ENCODE measurements at places on chromosomes 6 and 20.

DNA sequence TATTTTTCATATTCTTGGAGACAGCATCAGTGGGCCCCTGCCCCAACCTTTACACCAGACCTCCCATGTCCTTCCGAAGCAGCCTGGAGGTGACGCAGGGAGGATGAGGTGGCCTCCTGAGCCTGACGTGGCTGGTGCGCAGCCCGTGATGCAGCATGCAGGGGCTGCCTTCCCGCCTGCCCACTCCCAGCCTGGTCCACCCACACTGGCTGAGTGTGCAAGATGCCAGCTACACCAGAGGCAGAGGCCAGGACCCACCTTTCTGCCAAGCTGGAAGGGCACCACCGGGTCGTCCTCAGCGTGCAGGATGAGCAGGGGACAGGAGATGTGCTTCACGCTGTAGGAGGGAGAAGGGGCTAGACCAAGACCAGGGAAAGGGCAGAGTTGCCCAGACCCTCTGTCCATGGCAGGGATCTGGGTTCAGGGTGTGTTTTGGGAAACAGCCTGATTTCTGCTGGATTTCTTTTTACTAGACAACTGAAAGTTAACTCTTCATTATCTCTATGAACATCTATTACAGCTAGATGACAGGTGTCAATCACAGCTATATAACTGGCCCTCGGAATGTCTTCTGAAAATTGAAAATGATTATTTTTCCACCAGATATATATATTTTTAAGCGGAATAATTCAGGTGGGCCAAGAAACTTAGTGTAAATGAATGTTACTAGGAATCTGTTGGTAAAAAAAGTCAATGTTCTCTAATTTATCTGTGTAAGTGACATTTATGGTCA is 55.6 kb downstream of the PYGB start:
- no peak for DNase-seq

DNA sequence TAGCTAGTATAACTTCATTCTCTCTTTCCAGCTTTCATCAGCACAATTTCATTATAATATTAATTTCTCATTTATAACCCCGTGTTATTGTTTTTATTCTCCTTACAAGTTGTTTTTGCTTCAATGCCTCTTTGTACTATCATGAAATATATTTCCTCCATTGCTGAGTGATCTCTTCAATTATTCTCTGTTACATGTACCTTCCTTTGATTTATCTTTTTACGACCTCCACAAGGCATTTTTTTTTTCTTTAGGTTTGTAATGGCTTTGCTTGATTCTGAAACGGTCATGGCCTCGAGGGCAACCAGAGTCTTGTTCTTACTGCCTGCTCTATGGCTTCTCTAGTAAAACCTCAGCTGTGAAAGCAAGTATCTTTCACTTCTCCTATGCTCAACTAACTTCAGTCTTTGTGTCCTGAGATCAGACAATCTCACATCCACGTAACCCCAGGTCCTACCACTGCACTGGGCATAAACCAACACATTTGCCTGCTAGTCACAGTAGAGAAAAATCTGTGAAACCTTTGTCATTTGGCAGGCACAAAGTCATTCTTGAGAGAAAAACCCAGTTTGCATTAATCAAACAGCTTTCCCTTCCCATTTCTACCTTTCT is 119.9 kb downstream of the UST start:
- DNase-seq, result no peak

- DNase-seq, result no peak
Observed at GRCh38 chr6:113281014-113281413, 576.1 kb upstream of the MARCKS start.

DNA sequence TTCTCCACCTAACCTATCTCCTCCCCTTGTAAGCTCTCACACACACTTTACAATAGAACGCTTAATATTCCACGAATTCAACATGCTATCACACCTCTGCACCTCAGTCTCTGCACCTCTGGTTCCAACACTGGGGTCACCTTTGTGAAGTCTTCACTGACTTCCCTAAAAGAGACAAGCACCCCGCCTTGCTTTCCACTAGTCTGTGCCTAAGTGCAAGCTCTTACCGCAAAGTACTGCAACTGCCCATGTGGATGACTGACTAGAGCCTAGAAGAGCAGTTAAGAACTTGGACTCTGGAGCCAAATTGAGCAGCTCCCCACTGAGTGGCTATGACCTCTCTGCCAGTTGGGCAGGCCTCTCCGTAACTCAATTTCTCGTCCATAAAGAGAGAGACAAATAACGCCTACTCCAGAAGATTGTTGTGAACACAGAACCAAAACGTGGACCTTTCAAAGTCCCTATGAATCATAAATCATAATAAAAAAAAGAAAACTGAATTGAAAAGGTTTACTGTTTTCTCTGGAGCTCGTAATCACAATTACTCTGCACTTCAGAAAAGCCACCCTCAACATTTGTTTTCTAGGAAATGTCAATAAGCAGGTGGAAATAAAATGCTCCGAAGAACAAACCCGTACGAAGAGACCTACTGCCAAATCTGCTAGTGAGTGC is 1.2 kb downstream of the IFNGR1 start:
- DNase-seq, result no peak

GRCh38 chr6:105781248-105781647 is 304.9 kb upstream of the PRDM1 start:
- DNase-seq, result peak; percentile 20

- no peak for DNase-seq
Observed at GRCh38 chr6:121956782-121957181, 442.7 kb upstream of the HSF2 start.

GRCh38 chr6:43481591-43482236 is 4.3 kb downstream of the TJAP1 start:
- DNase-seq, result no peak

GRCh38 chr6:139355777-139356445 is 18.5 kb downstream of the CITED2 start:
- DNase-seq, result no peak
